ENCODE measurements at places on chromosomes 16 and 17.

GRCh38 chr17:64635647-64636305 is 26.3 kb downstream of the SMURF2 start:
- peaks cover 2% of the 10 kb centered on the region for H3K4me1 ChIP-seq
- no peak for DNase-seq
- H3K27me3 ChIP-seq, result no peaks in the 10 kb centered on the region
- H3K4me3 ChIP-seq, result no peak overlapping the region

- H3K4me3 ChIP-seq, result no peak overlapping the region
- H3K27ac ChIP-seq, result no peak overlapping the region
- no peaks in the 10 kb centered on the region for H3K36me3 ChIP-seq
- no peak for DNase-seq
These were observed 1.3 kb upstream of the CLEC19A start for GRCh38 chr16:19284207-19284606.

DNA sequence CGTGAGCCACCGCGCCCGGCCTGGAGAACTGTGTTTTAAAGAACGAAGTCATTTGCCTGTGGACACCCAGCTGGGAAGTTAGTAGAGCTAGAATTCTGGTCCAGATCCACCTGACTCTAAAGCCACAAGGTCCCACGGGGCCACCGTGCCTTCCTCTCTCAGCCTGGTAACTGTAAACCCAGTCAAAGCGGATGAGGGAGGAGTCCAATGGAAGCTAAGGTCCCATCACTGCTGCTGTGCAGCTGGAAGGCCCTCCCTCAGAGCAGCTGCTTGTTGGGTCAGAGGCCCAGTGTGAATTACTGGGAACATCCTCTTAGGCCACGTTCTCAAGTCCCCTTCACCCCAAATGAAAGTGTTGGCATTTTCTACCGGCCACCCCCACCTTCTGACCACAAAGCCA is 48.8 kb upstream of the CACNG5 start:
- DNase-seq, result no peak
- H3K27me3 ChIP-seq, result no peaks in the 10 kb centered on the region
- no peak overlapping the region for H3K27ac ChIP-seq

- no peaks in the 10 kb centered on the region for H3K4me1 ChIP-seq
- H3K27me3 ChIP-seq, result no peaks in the 10 kb centered on the region
- no peak for DNase-seq
These were observed 107.3 kb downstream of the IRX5 start for GRCh38 chr16:55037966-55038365.

GRCh38 chr17:59027750-59028149 is 78.9 kb downstream of the TRIM37 start:
- peaks cover 12% of the 10 kb centered on the region for H3K36me3 ChIP-seq
- H3K27ac ChIP-seq, result no peak overlapping the region
- H3K4me3 ChIP-seq, result no peak overlapping the region
- H3K27me3 ChIP-seq, result no peaks in the 10 kb centered on the region
- H3K4me1 ChIP-seq, result no peaks in the 10 kb centered on the region

- H3K4me3 ChIP-seq, result no peak overlapping the region
- H3K4me1 ChIP-seq, result no peaks in the 10 kb centered on the region
- H3K27ac ChIP-seq, result no peak overlapping the region
- no peak for DNase-seq
These were observed 70.5 kb downstream of the CFDP1 start for GRCh38 chr16:75362846-75363245.

DNA sequence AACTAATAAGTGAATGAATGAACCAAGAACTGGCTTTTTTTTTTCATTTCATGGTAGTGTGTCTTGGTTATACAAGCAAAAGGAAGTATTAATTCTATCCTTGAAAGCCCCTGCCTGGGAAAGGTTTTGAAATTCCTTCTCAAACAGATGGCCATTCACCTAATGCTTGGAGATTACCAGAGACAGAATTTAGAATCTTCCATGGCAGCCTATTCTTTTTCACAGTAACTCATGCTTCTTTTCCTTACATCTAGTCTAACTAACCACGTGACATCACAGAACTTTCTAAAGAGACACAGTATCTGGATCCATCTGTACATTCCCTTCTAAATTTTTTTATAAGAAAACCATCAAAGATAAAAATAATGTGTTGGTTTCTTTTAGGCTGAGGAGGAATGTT is 151.6 kb downstream of the FTO start:
- no peak overlapping the region for H3K4me3 ChIP-seq
- no peaks in the 10 kb centered on the region for H3K4me1 ChIP-seq
- no peak overlapping the region for H3K27ac ChIP-seq

DNA sequence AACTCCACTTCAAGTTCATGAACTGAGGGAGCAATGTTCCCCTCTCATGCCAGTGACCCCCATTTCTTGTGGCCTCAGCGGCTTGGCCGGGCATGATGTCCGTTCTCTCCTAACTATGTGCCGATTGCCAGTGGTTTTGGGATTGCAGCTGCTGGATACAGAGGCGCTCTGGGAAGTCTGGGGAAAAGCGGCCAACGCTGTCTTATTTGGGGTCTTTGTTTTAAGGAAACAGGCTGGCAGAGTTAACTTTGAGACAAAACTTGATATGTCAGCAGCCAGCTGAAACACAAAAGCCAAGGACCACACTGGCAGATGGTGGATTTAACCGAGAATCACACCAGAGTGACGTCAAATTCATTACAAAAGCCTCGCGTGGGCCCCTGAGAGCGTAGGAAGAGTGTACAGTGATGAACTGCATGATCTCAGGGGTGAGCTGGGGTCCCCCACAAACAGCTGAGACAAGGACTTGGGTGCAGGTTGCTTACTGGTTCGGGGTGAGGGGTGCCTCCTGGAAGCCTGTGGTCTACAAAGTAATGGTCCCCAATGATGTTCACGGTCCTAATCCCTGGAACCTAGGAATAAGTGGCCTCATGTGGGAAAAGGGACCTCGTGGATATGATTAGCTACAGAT is 180.4 kb downstream of the IRF8 start:
- H3K27me3 ChIP-seq, result no peaks in the 10 kb centered on the region
- H3K4me3 ChIP-seq, result no peak overlapping the region
- no peak for DNase-seq
- no peaks in the 10 kb centered on the region for H3K4me1 ChIP-seq

DNA sequence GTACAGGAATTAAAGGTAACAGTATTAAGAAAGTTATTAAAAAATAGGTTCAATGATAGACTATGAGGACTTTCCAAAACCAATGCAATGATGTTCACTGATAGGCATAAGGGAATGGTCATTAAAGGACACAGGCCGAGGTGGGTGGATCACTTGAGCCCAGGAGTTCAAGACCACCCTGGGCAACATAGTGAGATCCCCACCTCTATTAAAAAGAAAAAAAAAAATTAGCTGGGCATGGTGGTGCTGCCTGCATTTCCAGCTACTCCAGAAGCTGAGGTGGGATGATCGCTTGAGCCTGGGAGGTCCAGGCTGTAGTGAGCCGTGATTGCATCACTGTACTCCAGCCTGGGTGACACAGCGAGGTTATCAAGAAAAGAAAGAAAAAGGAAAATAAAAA is 5.9 kb downstream of the TOP2A start:
- H3K4me1 ChIP-seq, result no peaks in the 10 kb centered on the region
- no peak overlapping the region for H3K27ac ChIP-seq
- H3K27me3 ChIP-seq, result no peaks in the 10 kb centered on the region
- H3K36me3 ChIP-seq, result no peaks in the 10 kb centered on the region
- no peak overlapping the region for H3K4me3 ChIP-seq

- no peaks in the 10 kb centered on the region for H3K36me3 ChIP-seq
- DNase-seq, result no peak
- H3K4me3 ChIP-seq, result no peak overlapping the region
- H3K27me3 ChIP-seq, result no peaks in the 10 kb centered on the region
These were observed 67.7 kb downstream of the HLF start for GRCh38 chr17:55332296-55333041.

DNA sequence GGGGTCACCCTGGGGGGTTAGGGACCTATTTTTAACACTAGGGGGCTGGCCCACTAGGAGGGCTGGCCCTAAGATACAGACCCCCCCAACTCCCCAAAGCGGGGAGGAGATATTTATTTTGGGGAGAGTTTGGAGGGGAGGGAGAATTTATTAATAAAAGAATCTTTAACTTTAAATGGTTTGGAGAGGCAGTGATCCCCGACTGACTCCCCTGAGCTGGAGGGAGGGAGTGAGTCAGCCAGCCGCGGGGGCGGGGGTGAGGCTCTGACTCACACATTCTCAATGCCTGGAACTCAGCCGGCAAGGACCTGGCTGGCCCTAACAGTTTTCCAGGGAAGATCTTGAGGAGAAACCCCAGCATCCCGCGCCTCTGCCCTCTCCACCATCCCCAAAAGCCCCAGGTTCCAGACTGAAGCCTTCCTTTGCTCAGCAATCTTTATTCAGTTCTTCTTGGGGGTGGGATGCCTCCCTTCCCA is 1.5 kb downstream of the HCFC1R1 start:
- no peak overlapping the region for H3K4me3 ChIP-seq
- H3K27me3 ChIP-seq, result peaks cover 4% of the 10 kb centered on the region
- H3K4me1 ChIP-seq, result peaks cover 53% of the 10 kb centered on the region
- H3K27ac ChIP-seq, result peak overlapping the region; percentile 88

GRCh38 chr17:74330446-74330845 is 4.4 kb downstream of the KIF19 start:
- no peak overlapping the region for H3K4me3 ChIP-seq
- no peaks in the 10 kb centered on the region for H3K36me3 ChIP-seq
- peaks cover 28% of the 10 kb centered on the region for H3K4me1 ChIP-seq
- H3K27me3 ChIP-seq, result no peaks in the 10 kb centered on the region

- no peaks in the 10 kb centered on the region for H3K27me3 ChIP-seq
- H3K27ac ChIP-seq, result peak overlapping the region; percentile 89
- H3K4me1 ChIP-seq, result peaks cover 57% of the 10 kb centered on the region
- H3K36me3 ChIP-seq, result peaks cover 7% of the 10 kb centered on the region
- peak overlapping the region; percentile 80 for H3K4me3 ChIP-seq
These were observed 449 bp downstream of the SMCR8 start for GRCh38 chr17:18315562-18315922.

GRCh38 chr17:3669085-3669347 is 404 bp downstream of the EMC6 start:
- peaks cover 22% of the 10 kb centered on the region for H3K4me1 ChIP-seq
- peaks cover 4% of the 10 kb centered on the region for H3K36me3 ChIP-seq
- no peaks in the 10 kb centered on the region for H3K27me3 ChIP-seq
- no peak for DNase-seq
- H3K4me3 ChIP-seq, result peak overlapping the region; percentile 100

GRCh38 chr16:48323783-48324775 is 61.1 kb downstream of the SIAH1 start:
- H3K27ac ChIP-seq, result no peak overlapping the region
- H3K27me3 ChIP-seq, result no peaks in the 10 kb centered on the region
- H3K4me3 ChIP-seq, result no peak overlapping the region
- peaks cover 8% of the 10 kb centered on the region for H3K36me3 ChIP-seq
- no peak for DNase-seq

GRCh38 chr17:61161615-61162134 is 238.0 kb upstream of the TBX2 start:
- H3K27ac ChIP-seq, result no peak overlapping the region
- DNase-seq, result no peak
- H3K4me3 ChIP-seq, result no peak overlapping the region
- no peaks in the 10 kb centered on the region for H3K27me3 ChIP-seq
- H3K4me1 ChIP-seq, result no peaks in the 10 kb centered on the region

- no peak overlapping the region for H3K4me3 ChIP-seq
- H3K27ac ChIP-seq, result no peak overlapping the region
- no peak for DNase-seq
- peaks cover 49% of the 10 kb centered on the region for H3K36me3 ChIP-seq
These were observed 6.4 kb downstream of the STAT5A start for GRCh38 chr17:42294469-42295398.

DNA sequence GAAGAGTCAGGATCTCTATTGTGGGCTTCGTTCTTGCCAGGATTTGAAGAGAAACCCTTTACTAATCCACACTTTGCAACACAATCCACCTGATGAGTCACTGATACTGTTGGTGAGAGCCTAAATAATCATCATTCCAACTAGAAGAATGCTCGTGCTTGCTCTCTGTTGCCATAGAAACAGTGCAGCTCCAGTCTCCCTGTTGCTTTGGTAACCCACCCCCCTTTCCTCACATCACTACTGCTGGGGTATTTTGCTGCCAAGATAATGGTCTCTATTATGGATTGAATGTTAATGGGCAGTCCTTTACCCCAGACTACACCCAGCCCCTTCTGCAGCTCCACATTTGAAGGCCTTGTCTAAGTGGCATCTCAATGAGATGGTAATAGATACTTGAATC is 190.4 kb downstream of the ABCC12 start:
- no peaks in the 10 kb centered on the region for H3K36me3 ChIP-seq
- H3K4me1 ChIP-seq, result no peaks in the 10 kb centered on the region
- H3K27me3 ChIP-seq, result no peaks in the 10 kb centered on the region
- no peak overlapping the region for H3K27ac ChIP-seq
- no peak for DNase-seq

DNA sequence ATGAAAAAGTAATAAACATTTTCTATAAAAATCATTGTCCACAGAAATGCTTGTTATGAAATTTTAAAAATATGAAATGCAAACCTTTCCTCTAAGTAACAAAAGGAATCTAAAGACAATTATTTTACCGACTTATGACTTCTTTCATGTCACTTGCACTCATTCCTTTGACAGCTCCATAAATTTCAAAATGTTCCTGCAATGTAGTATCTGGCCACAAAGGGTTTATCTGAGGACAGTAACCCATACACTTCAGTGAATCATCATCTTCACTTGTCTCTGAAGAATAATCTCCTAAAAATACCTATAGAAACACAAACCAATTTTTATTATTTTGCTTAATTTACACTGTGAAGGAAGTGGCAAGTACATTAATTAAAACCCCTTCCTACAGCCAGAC is 25.6 kb upstream of the ABCA10 start:
- H3K27ac ChIP-seq, result no peak overlapping the region
- peaks cover 11% of the 10 kb centered on the region for H3K36me3 ChIP-seq
- H3K4me1 ChIP-seq, result no peaks in the 10 kb centered on the region
- H3K27me3 ChIP-seq, result no peaks in the 10 kb centered on the region
- DNase-seq, result no peak
